Testis (tissue), 5 donors: ENCODE measurements at places on chromosomes 16 and 17. TPM values are rescaled to one million over a fixed set of nuclear protein-coding genes. Genes with fewer than 3 reads are reported as not detected.

Gene TP53TG3C
- 4.3 TPM for polyA plus RNA-seq

GRCh38 chr16:66853261-66854139, 9.3 kb downstream of the CA7 start:
- no peak overlapping the region for H3K4me3 ChIP-seq
- no peak overlapping the region for H3K27ac ChIP-seq

Gene KRT36
- 0.24 TPM for polyA plus RNA-seq

Gene PHLPP2
- polyA plus RNA-seq: 27.2 TPM

Gene RASD1
- 50.1 TPM for polyA plus RNA-seq

DNA sequence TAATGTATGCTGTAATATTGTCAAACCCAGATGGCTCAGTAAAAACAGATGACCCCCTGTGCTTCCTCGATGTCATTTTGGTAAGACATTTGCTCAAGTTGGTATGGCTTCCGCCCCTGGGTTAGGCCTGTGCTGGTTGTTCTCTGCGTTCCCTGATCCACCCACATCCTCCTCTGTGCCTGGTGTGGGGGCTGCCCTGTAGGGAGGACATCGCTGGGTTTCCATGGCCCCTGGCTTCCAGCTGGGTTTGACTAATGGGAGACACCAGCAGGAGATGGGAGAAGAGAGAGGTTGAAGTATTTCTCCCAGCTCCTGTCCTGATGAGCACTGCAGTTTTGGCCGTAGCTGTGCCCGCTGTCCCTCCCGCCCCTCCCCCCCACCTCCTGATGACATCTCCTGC, 4.4 kb upstream of the MFAP4 start:
- H3K27me3 ChIP-seq: no peaks in the 10 kb centered on the region
- H3K4me3 ChIP-seq: no peak overlapping the region
- no peaks in the 10 kb centered on the region for H3K36me3 ChIP-seq
- peaks cover 39% of the 10 kb centered on the region for H3K4me1 ChIP-seq

DNA sequence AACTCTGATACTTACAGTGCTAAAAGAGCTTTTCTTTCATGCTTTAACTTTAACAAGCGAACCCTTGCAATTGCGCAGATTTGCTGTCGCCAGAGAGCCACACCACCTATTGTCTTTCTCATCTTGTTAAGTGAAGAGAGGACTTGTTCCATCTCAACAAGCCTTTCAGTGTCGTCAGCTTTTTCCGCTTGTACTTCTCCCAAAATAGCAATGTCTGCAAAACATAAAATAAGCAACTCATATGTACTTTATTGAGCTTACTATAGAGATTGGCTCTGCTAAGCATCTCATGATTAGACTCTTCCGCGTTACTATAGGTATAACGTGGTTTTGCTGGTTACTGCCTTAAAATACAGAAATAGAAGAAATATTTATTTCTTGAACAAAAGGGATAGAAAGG, 51.9 kb downstream of the ABCA8 start:
- no peak overlapping the region for H3K27ac ChIP-seq
- DNase-seq: no peak
- no peak overlapping the region for H3K4me3 ChIP-seq
- no peaks in the 10 kb centered on the region for H3K4me1 ChIP-seq

DNA sequence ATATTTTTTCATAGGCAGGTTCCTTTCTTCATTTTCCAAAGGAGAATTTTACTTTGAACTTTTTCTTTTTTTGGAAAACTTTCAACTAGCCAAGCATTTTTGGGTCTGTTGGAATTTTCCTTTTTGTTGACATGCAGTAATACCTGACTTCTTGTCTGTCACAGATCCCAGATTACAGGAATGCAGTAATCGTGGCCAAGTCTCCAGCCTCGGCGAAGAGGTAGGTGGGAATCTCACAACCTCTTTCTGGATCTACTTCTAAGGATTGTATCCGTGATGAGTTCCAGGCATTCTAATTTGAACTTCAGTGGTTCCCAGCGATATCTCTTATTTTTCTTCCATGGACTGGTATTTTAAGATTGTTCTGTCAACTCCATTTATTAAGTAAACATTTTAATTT, 31.7 kb downstream of the PRPSAP2 start:
- no peak for DNase-seq
- no peaks in the 10 kb centered on the region for H3K27me3 ChIP-seq
- H3K4me3 ChIP-seq: no peak overlapping the region
- H3K27ac ChIP-seq: no peak overlapping the region
- H3K4me1 ChIP-seq: no peaks in the 10 kb centered on the region
